ENCODE measurements at places on chromosomes 7 and 10.

DNA sequence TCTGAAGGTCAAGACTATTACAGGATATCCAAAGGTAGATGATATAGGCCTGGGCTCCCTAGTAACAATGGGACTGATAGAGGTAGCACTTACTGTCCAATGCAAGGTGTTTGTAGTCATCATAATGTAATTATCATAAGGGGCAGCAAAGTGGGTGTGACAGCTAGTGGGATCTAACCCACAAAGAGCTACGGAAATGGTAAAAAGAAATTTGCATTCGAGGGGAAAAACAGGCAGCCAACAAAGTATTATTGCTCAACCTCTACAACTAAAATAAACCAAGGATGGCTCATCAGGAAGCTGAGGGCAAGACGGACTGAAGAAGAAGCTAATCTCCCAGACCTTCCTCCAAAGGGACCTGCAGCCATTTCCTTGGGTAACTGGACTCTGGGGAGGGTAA lies 211.0 kb downstream of the WDR11 start:
- DNase-seq = no peak

DNA sequence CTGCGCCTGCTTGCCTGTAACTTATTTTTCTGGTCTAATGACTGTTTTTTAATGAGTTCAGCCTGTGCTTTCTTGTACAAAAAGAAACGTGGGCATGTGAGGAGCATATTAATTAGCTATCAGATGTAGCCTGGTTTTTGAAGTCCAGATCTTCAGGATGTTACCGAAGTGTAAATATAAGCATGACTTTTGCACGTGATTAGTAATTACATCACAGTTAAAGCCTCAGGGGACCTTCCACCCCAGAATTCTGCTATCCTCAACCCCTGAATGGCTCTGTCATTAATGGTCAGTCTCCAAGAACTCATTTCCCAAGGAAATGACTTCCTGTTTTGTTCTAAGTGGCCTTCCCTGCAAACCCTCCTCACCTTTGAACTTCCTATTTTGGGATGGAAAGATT lies 2.1 kb upstream of the PRXL2A start:
- no peak for DNase-seq

- no peak for DNase-seq
These were observed 4.5 kb upstream of the GRID1 start for GRCh38 chr10:86371116-86371515.

DNA sequence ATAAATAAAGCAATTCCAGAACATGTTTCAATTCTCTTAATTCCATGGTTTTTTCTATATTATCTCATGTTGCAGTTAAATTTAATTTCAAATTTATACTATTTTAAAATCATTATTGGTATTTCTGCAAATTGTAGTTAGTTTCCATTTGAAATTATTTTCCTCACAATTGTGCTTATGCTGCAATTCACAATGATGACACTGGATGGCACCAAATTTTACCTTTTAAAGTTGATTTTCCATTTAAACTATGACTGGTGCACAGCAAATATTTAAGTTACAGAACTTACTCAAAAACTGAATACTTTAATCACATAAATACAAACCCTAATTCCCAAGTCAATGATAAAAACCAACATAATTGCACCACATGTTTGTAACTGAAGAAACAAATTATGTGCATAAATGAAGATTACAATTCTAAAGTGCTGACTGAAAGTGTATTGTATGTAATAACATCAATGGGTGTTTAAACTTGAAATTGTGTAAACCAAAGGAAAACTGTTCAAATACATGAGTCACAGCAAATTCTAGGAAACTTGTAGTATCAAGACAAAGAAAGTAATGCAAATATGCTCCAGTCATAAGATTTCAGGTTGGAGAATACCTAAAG lies 75.3 kb upstream of the AASS start:
- DNase-seq = peak; percentile 71

- DNase-seq = no peak
These were observed 336.3 kb downstream of the PPP1R3A start for GRCh38 chr7:113582471-113582870.

DNA sequence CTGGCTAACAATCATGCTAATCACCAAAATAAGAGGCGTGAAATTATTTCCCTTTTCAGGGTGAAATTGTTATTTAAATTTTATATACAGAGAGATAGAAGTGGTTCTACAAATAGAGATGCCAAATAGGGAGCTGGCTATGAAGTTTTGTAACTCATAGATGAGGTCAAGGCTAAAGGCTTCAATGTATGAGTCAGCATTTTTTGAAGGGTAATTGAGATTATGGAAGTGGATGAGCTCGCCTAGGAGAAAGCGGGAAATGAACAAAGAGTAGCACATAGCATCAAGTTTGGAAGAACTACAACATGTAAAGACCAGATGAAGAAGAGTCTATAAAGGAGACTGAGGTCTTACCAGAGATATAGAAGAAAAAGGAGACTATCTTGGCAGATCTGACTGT lies 838.1 kb downstream of the DNAJB9 start:
- no peak for DNase-seq

DNA sequence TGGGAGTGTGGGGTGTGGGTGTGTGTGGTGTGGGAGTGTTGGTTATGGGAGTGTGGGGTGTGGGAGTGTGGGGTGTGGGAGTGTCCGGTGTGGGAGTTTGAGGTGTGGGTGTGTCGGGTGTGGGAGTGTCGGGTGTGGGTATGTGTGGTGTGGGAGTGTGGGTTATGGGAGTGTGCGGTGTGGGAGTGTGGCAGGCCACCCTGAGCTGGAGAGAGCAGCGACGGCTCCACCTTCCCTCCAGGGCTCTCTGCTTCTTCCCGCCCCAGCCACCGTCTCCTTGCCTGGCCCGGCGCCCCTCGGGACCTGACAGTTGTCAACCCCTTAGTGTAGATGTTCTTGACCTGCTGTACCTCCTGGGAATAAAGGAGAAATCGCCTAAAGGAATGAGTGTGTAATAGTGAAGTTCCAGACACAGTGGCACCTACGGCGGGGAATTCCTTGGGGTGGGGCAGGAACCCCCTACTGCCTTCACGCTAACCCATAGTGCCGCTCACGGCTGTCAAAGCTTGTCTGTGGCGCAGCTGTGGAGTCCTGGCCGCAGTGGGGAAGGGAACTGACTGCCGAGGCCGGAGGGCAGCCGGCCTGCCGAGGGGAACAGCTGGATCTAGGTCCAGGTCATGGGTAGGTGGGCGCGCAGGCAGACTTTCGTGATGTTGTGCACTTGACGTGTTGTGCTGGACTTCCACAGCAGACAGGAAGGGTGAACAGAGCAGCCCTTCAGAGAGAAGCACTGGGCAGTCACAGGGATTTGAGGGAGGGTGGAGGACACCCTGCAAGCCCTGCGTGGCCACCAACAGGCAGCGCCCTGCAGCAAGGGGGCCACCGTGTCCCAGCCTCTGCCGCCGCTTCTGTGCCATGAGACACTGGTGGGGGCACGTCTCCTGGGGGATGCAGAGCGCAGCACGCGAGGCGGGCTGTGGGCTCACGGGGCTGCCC lies 49.0 kb upstream of the EN2 start:
- DNase-seq = no peak

- DNase-seq = no peak
These were observed 58.8 kb downstream of the DIP2C start for GRCh38 chr10:630581-631073.

DNA sequence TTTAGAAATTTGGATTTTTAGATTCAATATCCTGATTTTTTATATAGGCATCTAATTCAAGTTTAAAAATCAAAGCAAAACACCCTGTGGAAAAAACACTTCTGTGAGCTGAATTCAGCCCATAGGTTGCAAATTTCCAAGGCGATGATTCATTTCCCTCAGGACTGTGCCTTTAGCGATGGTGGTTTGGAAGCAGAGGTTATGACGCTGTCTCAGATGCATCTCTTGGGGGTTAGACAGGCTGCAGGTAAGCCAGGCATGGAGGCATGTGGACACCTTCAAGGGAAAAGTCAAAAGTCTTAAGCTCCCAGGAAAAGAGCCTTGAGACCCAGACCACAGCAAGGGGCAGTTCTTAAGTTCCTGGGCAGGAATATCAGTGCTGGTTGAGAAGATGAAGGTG lies 9.5 kb upstream of the FRA10AC1 start:
- DNase-seq = no peak

DNA sequence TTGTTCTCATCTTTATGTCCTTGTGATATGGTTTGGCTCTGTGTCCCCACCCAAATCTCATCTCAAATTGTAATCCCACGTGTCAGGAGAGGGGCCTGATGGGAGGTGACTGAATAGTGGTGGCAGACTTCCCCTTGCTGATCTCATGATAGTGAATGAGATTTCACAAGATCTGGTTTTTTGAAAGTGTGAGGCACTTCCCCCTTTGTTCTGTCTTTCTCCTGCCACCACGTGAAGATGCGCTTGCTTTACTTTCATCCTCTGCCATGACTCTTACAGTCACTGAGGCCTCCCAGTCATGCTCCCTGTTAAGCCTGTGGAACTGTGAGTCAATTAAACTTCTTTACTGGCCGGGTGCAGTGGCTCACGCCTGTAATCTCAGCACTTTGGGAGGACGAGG lies 161.0 kb downstream of the HERPUD2 start:
- DNase-seq = no peak

- DNase-seq = no peak
These were observed 71.5 kb upstream of the ADO start for GRCh38 chr10:62732841-62733653.

GRCh38 chr7:94973844-94974243 lies 66.5 kb downstream of the PPP1R9A start:
- DNase-seq = no peak

DNA sequence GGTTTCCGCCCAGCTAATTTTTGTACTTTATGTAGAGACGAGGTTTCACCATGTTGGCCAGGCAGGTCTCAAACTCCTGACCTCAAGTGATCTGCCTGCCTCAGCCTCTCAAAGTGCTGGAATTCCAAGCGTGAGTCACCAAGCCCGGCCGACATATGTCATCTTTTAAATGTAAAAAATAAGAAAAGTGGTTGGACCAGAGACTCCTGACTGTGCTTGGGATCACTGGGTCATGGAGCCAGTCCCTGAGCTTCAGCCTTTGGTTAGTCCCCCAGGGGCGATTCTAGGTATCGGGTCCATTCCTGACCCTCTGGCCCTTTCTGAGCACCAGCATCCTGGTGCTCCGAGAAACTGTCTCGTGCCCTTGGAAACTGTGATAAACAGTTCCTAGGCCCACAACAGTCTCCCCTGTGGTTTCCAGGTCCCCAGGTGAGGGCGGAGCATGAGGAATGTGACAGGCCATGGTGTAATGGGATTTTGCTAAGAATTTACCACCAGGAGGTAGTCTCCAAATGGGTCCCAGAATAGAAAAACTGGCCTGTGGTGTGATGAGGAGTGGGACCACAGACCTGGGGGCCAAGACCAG lies 32.8 kb downstream of the UBTD1 start:
- DNase-seq = no peak

- DNase-seq = no peak
These were observed 141.9 kb upstream of the KLF6 start for GRCh38 chr10:3926675-3927525.

GRCh38 chr7:34107276-34107675 lies 201.9 kb downstream of the BMPER start:
- no peak for DNase-seq

DNA sequence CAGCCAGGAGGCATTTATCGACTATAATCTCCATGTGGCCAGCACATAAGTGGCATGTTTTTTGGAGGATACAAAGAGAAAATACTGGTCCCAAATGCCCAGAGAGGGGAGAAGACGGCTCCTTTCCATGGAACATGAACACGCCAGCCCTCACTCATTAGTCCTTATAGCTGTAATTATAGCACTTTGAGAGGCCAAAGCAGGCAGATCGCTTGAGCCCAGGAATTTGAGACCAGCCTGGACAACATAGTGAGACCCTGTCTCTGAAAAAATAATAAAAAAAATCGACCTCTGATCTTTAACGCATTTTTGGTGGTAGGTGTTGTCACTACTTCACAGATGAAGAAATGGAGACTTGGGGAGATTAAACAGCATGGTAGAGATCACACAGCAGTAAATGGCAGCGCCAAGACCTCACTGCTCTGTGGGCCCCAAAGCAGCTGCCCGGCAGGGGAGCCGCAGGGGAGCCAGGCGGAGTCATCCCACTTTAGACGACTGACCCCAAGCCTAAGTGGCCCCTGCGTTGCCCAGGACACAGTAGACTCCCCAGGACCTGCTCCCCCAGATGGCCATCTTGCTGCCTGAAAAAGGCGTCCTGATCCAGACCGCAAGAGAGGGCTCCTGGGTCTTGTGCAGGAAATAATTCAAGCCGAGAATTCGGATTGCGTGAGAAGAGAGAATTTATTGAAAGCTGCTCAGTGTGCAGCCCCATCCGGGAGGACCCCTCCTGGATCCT lies 21.2 kb upstream of the PRKAG2 start:
- DNase-seq = no peak

- DNase-seq = no peak
These were observed 153.4 kb downstream of the ATE1 start for GRCh38 chr10:121774404-121774803.

- DNase-seq = no peak
These were observed 186.4 kb downstream of the MGMT start for GRCh38 chr10:129653428-129653827.

DNA sequence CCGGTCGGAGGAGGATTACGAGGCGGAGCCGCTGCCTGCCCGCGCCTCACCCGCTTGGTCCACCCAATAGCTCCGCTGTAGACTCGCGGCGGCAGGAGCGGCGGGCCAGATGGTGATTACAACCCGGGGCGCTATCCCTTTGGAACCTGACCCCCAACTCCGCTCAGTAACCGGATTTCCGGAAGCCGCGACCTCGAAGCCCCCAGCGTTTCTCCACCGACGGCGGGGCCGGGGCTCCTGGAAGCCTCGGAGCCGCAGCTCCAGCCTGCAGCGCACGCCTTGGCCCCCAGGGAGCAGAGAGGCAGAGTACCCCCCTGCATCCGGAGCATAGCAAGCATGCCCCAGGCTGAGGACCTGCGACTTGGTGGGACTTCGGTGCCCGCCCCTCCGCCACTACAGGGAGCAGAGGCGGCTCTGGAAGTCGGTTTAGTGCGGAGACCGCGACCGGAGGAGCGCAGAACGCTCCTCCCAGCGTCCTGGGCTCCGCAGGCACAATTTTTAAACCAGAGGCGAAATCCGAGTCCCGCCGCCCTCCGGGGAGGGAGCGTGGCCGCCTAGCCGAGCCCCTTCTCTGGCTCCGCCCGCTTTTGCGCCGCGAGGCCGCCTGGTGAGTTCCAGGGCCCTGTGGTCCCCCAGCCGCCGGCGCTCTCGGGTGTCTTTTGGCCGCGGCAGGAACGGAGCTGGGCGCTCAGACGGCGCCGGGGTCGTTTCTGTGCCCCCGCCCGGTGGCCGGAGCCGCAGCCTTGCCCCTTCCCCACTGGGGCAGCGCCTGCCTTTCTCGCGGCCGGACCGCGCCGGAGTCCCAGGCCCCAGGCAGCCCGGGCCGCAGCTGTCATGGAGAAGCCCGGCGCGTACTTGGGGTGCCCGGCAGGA lies 28.2 kb upstream of the BMS1 start:
- DNase-seq = no peak
